ENCODE measurements at places on chromosomes 13 and 19. TPM values are rescaled to one million over a fixed set of nuclear protein-coding genes. Genes with fewer than 3 reads are reported as not detected.

- no peak for DNase-seq
Measured at GRCh38 chr19:28009696-28010095, 1203.3 kb downstream of the UQCRFS1 start.

CPB2 gene
- not detected for total RNA-seq

DNA sequence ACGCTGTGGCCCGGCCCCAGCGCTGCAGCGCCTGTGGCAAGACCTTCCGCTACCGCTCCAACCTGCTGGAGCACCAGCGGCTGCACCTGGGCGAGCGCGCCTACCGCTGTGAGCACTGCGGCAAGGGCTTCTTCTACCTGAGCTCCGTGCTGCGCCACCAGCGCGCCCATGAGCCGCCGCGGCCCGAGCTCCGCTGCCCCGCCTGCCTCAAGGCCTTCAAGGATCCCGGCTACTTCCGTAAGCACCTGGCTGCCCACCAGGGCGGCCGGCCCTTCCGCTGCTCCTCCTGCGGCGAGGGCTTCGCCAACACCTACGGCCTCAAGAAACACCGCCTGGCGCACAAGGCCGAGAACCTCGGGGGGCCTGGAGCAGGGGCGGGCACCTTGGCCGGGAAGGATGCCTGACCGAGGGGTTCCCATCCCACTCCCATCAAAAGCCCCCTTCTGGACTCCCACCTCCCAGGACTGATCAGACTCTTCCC lies 7.9 kb downstream of the ZNF784 start:
- no peak for DNase-seq

GRCh38 chr19:2624537-2625091 lies 77.9 kb downstream of the GNG7 start:
- no peak for DNase-seq

TJP3 gene
- total RNA-seq: not detected

GRCh38 chr19:5954293-5954692 lies 23.6 kb downstream of the RANBP3 start:
- peak; percentile 34 for DNase-seq

- DNase-seq: no peak
Measured at GRCh38 chr13:60562096-60562780, 165.2 kb downstream of the TDRD3 start.

DNA sequence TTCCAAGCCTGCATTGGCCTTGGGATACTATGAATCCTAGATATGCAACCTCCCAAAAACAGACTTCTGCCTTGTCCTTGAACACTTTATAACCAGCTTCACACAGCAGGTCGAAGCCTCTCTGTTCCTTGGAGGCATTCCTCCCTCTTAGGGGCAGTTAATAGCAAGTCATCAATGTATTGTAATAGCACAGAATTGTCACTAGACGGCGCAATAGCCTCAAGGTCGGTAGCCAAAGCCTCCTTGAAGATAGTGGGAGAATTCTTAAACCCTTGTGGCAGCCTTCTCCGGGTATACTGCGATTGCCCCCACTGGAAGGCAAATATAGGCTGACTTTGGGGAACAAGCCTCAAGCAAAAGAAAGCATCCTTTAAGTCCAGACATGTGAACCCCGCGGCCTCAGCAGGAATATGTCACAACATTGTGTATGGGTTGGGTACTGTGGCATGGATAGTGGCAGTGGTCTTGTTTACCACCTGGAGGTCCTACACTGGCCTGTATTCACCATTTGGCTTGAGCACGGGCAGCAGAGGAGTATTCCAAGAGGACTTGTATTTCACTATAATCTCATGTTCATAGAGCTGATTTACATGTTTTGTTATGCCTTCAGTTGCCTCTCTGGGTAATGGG lies 61.1 kb downstream of the ZNF431 start:
- DNase-seq: peak; percentile 48

CARM1 gene
- 40.6 TPM for total RNA-seq

GRCh38 chr19:8526345-8527091 lies 12.6 kb upstream of the ZNF414 start:
- peak; percentile 91 for DNase-seq

DNA sequence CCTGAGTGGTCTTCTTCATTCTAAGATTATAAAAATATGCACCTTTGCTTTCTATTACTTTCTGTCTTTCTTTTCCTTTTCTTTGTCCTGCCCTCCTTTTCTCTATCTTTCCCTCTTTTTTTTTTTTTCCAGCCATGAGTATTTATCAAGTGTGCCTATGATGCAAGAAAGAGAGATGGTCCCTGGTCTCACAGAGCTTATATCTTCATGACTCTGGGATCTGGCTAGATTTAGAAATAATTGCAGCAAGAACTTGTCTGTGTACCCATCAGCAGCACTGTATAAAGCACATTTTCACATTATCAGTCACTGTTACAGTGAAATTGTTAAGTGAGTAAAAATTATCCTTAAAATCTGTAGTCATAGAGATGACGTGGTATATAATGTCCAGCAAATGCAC lies 31.6 kb upstream of the GAS6 start:
- peak; percentile 66 for DNase-seq

- peak; percentile 3 for DNase-seq
Measured at GRCh38 chr19:52533901-52534300, 6.4 kb downstream of the ZNF808 start.

DNA sequence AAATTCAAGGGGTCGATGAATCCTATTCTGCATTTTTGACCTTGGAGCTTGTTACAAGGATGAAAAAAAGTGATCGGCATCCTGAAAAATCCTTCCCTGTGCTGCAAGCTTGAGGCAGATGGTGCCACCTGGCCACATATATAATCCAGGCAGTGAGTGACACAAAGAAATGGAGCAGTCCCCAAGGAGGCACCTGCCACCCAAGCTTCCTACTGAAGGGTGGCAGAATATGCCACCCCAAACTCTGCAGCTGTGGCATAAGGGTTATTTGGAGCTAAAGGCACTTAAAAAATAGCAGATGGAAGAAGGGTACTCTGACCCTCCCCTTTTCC lies 15.4 kb downstream of the TMEM272 start:
- no peak for DNase-seq

ZNF765 gene
- 9.7 TPM for total RNA-seq

TMC4 gene
- total RNA-seq: 0.32 TPM

GRCh38 chr13:48853728-48854102 lies 122.0 kb upstream of the FNDC3A start:
- peak; percentile 77 for DNase-seq

GPC6 gene
- total RNA-seq: 6.0 TPM

SIGLEC5 gene
- total RNA-seq: not detected

VSIG10L gene
- total RNA-seq: 0.43 TPM

ZNF14 gene
- total RNA-seq: 4.2 TPM

GNG8 gene
- not detected for total RNA-seq

- DNase-seq: no peak
Measured at GRCh38 chr19:8557642-8558238, 19.5 kb downstream of the MYO1F start.

GRCh38 chr19:5406816-5407215 lies 48.4 kb upstream of the ZNRF4 start:
- DNase-seq: no peak

- no peak for DNase-seq
Measured at GRCh38 chr13:37382146-37382545, 216.4 kb downstream of the POSTN start.

IGFL2 gene
- not detected for total RNA-seq

DNA sequence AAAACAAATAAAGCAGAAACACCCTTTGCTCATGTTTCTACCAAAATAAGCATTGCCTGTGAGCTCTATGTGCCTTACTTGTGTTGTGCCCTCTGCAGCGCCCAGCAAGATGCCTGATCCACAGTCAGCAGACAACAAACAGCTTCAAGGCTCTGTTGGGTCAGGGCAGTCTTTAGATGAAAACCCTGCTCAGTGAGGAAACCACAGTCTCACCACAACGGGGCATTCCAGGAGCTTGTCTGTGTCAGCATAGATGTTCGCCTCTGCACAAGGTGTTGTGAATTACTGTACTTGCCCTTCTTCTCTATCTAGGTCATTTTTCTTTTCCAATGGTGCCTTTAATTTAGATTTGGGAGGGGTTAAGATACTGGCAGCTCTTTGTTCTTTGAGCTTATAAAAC lies 251.9 kb downstream of the COL4A1 start:
- DNase-seq: peak; percentile 60

S1PR4 gene
- not detected for total RNA-seq

MCEMP1 gene
- not detected for total RNA-seq

DNA sequence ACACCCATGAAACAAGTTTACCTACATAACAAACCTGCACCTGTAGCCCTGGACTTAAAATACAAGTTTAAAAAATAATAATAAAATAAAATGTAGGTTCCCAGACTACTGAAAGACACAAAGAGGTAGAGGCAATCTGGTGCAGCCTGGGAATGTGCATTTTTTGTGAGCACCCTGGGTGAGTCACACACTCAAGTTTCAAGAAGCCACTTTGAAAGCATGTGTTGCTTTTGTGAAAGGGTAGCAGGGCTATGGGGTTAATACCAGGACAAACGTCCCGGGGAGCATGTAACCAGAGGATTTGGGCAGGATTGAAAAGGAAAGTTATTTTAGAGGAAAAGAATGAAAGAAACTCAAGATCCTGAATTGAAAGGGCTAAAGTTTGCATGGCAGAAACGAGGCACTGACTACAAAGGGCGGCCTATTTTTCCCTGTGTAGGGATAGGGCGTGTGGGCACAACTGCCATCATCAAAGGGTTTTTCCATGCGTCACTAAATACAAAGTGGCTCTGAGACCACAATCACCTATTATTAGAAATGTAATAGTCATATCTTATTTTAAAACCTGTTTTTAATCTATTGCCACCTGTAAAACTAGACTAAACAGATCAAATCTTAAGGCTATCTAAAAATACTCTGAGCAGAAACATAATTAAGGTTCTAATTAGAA lies 314.9 kb downstream of the COG6 start:
- DNase-seq: no peak

- no peak for DNase-seq
Measured at GRCh38 chr19:17865364-17866311, 5.9 kb downstream of the RPL18A start.

SKA3 gene
- 12.9 TPM for total RNA-seq

GRCh38 chr13:71618159-71618558 lies 248.8 kb downstream of the DACH1 start:
- DNase-seq: peak; percentile 64

GRCh38 chr13:49419276-49419675 lies 24.6 kb downstream of the CAB39L start:
- peak; percentile 14 for DNase-seq

HIPK4 gene
- under 0.01 TPM for total RNA-seq

GRCh38 chr19:38675611-38676010 lies 28.2 kb downstream of the ACTN4 start:
- no peak for DNase-seq

- no peak for DNase-seq
Measured at GRCh38 chr13:42574011-42574410, at the start of gene TNFSF11. Gene TNFSF11, plus strand, starts transcription at chr13:42574152. Its CDS starts 152 bp downstream, at chr13:42574304.

DNA sequence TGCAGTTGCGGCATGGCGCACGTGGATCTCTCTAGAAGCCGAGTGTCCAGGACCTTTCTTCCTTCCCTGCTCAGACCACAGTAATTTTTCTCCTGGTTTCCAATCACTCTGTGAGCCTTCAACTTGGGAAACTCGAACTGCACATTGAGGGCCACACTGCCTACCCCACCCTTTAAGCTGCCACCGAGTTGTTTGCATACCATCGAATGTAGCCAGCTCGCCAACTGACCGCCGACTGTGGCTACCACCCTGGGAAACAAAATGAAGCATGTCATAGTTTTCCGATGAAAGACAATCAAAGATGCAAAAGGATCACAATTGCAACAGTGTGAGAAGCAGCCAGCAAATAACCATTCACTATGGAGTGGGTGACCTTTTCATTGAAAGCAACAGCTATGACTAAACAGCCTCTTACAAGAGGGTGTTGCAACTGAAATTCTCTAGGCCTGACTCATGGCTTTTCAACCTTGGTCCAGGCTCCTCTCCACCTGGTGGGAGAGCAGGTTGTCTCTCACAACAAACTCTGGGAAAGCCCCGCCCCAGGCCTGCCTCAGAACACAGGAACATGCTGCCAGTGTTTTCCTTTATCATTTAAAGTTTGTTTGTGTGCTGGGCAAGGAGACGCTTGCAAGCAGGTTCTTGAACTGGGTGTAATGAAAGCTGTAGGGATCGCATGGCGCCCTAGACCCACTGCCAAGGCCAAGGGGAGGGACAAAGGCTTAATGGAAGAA lies 141.7 kb upstream of the SERP2 start:
- DNase-seq: peak; percentile 96

GRCh38 chr13:46170268-46170667 lies 11.7 kb downstream of the LCP1 start:
- no peak for DNase-seq

DNA sequence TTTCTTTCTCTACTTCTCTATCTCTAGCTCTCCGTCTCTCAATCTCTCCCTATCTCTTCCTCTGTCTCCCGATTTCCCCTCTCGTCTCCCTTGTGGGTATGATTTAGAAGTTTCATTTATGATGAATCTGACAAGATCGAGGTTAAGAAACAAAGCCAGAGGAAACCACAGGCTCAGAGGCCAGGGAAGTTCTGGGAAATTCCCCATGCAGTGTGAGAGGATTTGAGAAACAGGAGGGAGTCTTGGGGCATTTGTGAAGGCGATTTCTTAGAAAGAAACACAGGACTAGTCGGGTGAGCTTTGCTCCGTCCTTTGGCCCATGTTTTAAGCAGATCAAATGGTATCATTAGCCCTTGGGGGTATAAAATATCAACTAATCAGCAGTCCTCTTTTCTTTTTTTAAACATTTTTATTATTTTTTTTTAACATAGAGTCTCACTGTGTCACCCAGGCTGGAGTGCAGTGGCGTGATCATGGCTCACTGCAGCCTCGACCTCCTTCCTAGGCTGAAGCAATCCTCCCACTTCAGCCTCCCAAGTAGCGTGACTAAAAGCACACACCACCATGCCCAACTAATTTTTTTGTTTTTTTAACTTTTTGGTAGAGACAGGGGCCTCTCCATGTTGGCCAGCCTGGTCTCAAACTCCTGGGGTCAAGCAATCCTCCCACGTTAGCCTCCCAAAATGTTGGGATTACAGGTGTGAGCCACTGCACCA lies 25.8 kb downstream of the TNFSF9 start:
- no peak for DNase-seq

GRCh38 chr13:36925603-36926002 lies 5.6 kb upstream of the SMAD9 start:
- DNase-seq: no peak

- DNase-seq: no peak
Measured at GRCh38 chr19:49557641-49558325, 22.6 kb downstream of the NOSIP start.

DNA sequence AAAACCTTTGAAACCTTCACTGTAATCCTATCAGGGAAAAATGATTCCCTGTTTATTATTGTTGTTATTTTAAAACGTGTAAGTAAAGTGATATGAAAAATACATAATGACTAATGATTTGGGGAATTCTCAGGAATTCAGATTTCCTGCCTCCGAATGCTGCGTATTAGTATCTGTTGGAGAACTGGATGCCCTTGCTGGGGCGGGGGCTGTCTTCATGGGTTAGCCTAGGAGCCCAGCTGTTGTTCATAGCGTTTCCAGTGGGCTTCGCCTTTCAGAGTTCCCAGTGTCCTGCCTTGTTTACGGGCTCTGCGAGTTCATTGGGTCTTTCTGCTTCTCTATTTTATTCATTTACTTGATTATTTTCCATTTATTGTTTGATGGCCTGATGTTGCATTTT lies 18.4 kb downstream of the NAXD start:
- no peak for DNase-seq

NPHS1 gene
- not detected for total RNA-seq

DPRX gene
- total RNA-seq: not detected

FBN3 gene
- total RNA-seq: not detected

PLA2G4C gene
- total RNA-seq: 6.8 TPM

RGS9BP gene
- total RNA-seq: 0.32 TPM
